ENCODE measurements at places on chromosomes 11 and 22.

- no peak for DNase-seq
These were observed 12.3 kb downstream of the KCNJ1 start for GRCh38 chr11:128854841-128855240.

DNA sequence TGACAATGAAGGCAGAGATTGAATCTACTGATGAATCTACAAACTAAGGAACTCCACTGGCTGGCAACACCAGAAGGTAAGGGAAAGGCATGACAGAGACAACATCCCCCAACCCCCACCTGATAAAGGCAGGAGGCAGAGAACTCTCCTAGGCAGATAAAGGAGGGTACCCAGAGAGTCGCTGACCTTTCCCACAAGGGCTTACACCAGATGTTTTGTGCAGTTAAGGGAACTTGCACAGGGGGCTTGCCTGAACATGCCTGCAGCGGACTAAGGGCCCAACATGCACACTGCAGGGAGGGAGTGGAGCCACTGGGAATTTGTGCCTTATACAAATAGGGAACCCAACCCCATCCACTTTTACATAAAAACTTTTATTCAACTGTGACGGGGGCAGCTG, 1996.9 kb upstream of the RAG2 start:
- DNase-seq: no peak

GRCh38 chr22:37197451-37198257, 9.6 kb upstream of the C1QTNF6 start:
- peak; percentile 50 for DNase-seq

DNA sequence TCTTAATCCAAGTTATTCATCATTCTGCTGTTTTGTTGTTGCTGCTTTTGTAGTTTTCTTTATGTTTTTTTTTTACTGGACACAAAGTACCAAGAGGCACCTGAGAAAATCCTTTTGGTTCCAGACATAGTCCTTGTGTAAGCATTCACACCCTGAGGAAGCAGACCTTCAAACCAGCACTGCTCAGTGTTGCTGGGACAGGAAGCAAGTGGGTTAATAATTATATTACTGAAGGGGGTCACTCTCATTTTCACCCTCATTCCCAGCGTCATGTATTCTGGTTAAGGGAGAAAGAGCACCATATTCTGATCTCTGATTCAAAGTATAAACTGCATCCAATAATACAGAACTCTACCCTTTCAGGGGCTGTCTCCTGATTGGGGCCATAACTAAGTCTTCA, 5.9 kb upstream of the ALKBH3 start:
- no peak for DNase-seq

GRCh38 chr11:122285070-122285988, 169.3 kb upstream of the BLID start:
- no peak for DNase-seq

DNA sequence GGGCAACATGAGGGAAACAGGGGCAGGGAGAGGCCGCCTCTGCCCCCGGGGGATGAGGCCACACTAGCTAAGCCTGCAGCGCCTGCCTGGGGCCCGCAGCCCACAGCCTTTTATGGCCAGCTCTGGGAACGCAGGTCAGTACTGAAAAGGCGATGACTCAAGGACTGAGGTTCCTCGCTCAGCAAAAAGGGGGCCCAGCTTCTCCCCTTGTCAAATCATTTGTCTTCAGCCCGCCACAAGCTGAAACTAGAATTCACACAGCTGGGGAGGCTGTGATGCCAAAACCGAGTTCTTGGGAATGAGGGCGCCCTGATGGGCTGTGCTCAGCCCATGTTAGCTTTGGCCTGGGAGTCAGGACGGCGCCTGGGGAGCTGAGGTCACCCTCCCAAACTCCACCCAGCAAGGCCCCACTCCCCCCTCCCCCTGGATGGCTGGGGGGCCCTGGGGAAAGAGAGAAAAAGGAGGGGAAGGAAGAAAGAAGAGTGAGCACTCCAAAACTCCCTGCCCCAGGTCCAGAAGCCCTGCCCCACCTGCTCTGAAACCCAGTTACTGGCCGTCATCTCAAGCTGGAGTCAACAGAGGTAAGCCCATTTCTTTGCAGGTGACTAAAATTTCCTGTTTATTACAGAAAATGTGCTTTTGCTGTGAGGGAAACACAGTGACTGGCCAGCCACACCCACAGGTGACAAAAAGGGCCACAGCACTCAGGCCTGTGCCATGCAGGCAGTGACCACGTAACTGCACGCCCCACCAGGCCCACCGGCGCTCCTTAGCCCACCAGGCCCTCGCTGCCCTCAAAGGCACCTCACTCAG, 13.7 kb downstream of the EHD1 start:
- DNase-seq: no peak
